Occipital lobe (tissue), 3 donors: ENCODE measurements at places on chromosomes 7 and 10. TPM values are rescaled to one million over a fixed set of nuclear protein-coding genes. Genes with fewer than 3 reads are reported as not detected.

DNA sequence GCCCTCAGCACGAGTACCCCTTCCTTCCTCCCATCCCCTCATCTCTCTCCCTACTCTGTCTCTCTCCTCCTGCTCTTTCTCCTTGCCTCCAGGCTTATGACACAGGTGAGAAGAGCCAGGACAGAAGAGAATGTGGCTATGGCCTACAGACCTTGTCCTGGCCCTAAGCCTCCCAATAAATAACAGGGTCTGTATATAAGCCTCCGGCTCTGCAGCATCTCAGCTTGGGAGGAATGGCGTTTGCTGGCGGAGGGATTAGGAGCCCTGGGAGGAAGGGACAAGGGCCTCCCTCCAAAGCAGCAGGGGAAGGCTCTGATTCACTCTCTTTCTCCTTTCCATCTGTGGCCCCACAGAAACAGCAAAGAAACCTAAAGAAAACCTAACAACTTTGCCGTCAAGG, 45.8 kb downstream of the COL13A1 start:
- DNase-seq = no peak

Gene MSMB
- not detected for total RNA-seq

DNA sequence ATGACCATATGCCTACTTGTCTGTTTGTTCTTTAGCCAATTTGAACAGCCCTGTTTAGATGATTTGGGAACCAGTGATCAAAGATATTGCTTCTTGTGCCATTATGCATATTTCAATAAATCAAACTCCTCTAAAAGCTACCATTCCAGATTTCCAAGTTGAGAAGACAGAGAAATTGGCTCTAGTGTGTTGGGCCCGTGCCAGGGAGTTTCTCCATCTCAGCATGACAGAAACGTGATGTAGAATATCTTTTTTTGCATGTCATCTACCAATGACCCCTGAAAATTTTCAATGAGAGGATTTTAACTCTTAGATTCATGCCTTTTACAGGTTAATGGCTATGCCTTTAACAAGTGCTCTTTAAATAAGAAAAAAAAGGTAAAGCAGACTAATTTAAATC, 50.7 kb upstream of the CABCOCO1 start:
- no peak for DNase-seq

- no peak for DNase-seq
Measured at GRCh38 chr7:73715648-73716317, 3.7 kb downstream of the STX1A start.
